NCI-H345 (cell line): ENCODE measurements at places on chromosomes 2 and 18.

- DNase-seq: no peak
These were observed 327.1 kb upstream of the RBMS1 start for GRCh38 chr2:160820691-160821090.

DNA sequence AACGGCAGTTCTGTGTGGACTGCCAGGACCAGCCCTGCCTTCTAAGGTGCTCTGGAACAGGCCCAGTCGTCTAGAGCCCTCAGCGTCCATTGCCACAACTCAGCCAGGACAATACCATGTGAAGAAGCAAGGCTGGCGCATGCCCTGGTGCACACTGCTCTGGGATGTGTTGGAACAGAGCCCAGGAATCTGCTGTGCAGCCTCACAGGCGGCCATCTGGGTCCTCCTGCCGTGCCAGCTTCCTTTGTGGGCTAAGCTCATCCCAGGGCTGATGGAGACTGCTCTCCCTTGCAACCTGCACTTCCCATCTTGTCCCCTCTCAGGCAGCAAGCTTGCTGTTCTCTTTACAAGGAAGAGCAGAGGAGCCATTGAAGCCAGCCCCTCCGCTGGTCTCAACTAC is 246.4 kb upstream of the PXDN start:
- DNase-seq: peak; percentile 80

GRCh38 chr2:25397777-25398176 is 56.1 kb upstream of the DNMT3A start:
- DNase-seq: no peak

- DNase-seq: no peak
These were observed 35.0 kb downstream of the ITGA6 start for GRCh38 chr2:172462373-172462848.

GRCh38 chr2:59770651-59771050 is 782.8 kb downstream of the BCL11A start:
- no peak for DNase-seq

DNA sequence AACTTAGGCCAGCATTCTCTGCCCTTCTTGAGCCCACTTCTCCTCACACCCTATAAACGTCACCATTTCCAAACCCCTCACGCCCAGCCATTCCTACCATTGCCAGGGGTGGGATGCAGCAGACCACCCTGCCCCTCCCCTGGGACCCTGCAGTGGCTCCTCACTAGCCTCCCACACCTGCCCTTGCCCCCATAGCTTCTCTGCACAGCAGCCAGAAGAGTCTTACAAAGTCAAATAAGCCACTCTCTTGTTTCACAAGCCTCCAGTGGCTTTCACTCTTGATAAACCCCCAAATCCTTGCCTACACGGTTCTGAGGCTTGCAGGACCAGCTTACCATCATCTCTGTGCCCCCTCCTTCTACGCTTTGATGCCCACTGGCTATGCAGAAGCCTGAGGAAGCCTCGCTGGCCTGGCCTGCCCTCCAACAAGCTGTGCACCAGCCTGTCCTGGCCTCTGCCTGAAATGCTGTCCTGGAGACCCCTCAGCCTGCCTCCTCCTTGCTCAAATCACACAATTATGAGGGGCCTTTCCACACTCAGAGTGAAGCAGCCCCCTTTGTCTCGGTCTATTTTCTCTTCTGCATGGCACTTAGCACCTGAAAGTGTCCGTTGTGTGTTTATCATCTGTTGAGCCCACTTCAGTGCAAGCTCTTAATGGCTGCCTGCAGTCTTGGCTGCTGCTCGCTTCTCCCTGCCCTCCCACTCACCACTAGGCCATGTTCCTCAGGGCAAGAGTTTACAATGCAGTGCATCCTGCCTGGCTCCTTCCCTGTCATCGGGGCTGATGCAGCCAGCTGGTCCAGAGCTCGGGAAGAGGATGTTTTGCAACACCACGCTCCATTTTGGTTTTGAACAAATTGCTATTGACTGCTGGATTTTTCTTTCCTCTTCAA is 82.6 kb upstream of the RGPD5 start:
- DNase-seq: peak; percentile 14

- DNase-seq: no peak
These were observed 1.6 kb downstream of the WDFY1 start for GRCh38 chr2:223943561-223944008.

DNA sequence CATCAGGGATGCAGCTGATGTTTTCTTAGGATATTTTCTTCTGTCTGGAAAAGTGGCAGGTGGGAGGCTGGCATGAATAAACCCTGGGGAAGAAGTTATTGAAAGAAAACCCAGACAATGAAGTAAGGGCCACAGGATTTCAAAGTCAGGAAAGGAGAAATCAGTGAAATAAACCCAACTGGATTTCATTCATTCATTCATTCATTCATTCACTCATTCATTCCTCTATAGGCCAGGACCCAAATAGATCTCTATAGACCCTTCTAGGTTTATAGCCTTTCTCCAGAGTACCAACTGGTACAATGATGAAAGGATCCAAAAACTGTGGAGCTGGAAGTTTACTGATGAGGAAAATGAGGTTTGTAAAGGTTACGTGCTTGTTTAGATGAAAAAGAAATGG is 67.3 kb upstream of the DNMT3A start:
- no peak for DNase-seq

GRCh38 chr18:55422456-55423180 is 165.4 kb downstream of the TCF4 start:
- no peak for DNase-seq

DNA sequence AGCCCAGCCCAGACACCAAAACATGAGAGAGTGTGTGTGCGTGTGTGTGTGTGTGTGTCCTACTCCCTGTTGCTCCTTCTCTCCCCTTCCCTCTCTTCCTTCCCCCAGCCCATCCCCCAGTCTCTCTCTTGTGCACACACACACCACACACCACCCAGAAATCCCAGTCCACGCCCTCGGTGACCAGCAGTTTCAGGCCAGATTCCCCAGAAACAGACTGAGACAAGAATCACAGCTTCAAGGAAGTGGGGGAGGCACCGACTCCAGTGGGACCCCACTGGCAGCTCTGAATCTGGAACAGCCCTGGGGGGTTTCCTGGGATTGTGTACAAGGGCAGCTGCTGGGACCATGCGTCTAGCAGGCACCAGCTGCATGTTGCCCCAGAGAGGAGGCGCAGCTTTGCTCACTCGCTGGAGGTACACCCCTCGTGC is 113.5 kb downstream of the NDUFA10 start:
- no peak for DNase-seq

GRCh38 chr2:135615404-135615803 is 84.1 kb downstream of the R3HDM1 start:
- DNase-seq: no peak

DNA sequence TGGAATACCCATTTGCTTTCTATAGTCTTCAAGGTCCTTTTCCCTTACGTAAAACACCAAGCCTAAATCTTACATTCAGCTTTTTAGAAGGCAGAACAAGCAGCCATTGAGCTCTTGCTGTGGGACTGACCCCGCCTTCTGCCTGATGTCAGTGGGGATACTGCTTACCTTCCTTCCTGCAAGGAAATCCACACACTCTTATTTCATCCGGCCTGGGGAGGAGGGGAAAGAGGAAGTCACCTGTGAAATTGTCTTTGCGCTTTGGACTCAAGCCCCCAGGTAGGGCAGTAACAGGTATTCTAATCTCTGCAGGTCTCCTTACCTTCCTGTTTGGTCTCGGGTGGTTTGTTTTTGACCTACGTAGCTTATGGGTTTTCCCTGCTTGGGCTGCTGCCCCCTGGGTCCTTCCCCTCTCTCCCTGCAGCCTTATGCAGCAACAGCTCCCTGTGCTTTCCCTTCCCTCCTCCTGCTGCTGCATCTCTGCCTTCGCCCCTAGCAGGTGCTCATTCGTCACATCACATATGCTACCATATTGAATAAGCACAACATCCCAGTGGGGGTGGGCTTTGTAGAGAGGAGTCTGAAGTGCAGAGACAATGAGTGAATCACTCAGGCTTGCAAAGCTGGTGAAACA is 402.5 kb upstream of the TRIB2 start:
- peak; percentile 87 for DNase-seq

- DNase-seq: no peak
These were observed 110.9 kb upstream of the MSTN start for GRCh38 chr2:190173392-190173791.

- DNase-seq: no peak
These were observed 43.1 kb upstream of the ATP8B1 start for GRCh38 chr18:57846258-57846657.

DNA sequence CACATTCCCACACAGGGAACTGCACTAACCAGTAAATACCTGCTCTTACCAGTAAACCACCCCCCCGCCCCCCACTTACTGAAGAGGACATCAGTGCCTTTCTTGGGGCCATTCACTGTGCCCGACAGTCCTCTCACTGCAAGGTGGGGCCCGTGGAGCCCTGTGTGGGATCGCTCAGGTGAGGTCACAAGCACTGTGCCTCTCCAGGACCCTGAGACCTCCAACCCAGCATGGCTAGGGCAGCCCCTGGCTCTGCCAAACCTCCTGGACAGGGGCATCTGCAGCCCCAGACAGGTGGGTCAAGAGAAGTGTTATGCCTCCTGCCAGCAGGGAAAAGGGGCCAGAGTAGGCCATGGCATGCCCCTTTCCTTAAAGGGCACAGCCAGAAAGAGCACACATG is 6.7 kb upstream of the NEURL3 start:
- no peak for DNase-seq

- no peak for DNase-seq
These were observed 16.9 kb downstream of the HS1BP3 start for GRCh38 chr2:20633794-20634506.

- DNase-seq: no peak
These were observed 91.7 kb upstream of the LCLAT1 start for GRCh38 chr2:30355306-30355705.

DNA sequence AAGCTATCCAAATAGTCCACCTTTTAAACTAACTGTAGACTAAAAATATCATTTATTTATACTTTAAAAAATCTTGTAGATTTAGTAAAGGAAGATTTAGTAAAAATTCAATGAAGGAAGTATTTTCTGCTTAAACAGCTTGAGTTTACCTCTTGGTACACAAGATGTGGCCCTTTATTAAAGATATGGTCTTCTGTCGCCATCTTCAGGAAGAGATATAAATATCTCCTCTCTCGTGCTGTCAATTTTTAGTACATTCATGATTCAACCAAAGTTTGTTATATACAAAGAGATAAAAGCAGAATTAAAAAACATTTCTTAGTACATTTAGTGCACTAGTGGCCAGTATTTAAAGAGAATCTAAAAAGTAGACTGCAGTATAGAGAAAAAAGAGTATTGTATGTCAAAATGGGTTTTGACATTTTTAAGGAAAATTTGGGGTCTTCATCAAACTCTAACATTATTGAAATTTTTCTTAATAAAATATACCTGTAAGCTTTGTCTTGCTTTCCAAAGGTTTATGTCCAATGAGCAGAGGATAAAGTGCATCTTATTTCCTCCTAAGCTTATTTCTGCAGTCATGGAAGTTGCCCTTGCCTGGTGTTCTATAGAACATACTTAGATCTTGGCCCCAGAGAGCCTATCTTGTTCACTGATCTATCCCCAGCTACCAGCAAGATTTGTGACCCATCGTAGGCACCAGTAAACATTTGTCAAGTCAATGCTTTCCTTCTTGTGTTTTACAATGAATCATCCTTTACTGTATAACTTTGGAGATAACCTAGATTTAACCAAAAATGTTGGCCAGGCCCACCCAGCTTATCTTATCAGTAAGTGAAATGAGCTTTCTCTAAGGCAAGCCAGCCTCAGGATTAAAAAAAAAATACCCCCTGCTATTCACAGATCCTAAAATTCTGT is 18.5 kb upstream of the EML6 start:
- peak; percentile 65 for DNase-seq

- DNase-seq: no peak
These were observed 56.5 kb downstream of the SLC4A5 start for GRCh38 chr2:74286725-74287124.

DNA sequence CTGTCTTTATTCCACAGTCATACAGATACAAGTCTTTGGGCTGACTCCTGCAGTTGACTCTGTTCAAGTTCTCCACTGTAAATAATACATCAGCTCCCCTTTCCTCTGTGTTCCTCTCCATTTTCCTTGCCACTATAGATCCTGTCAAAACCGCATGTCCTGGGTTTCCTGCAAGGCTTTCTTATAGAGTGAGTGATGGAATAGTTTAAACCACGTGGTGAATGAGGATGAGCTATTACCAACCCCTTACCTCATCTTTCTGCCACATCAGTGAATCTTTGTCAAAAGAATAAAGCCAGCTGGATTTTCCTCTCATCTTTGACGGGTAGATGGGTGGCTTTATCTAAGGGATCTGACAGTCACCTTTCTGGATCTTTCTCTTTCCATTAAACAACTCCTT is 3.9 kb upstream of the GALNT14 start:
- no peak for DNase-seq

DNA sequence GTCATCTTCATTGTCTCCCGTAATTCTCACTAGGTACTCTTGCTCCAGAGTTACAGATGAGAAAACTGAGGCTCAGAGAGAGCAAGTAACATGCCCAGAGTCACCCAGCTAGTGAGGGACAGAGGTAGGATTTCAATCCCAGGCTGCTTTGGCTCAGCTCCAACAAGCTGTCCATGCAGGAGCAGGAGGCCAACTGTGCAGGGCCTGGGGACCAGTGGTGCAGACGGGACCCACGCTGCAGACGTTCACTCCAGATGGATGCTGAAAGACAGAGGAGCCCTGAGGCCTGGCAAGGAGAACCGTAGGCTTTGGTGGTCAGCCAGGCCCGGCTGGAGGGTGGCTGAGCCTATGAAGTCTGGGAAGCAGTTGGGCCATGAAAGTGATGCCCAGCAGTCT is 102.6 kb downstream of the MCFD2 start:
- no peak for DNase-seq

GRCh38 chr18:8631265-8631664 is 22.0 kb downstream of the RAB12 start:
- DNase-seq: no peak

DNA sequence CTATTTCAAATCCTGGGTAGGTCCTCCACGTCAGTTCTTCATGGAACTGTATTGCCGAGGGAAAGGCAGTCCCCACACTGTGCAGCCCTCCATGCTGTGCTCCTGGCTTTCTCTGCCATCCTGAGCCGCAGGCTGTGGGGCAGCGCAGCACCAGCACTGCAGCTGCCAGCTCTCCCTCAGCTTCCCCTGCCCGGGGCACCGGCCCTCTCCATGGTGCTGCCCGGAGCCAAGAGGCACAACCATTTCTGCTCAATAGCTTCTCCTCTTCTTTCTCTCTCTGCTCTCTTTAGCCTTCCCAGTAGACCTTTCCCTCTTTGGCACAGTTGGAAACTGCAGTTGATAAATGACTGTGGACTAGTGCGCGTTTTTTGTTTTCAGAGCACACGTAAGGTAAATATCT is 12.1 kb downstream of the ANKRD23 start:
- no peak for DNase-seq

GRCh38 chr2:11574176-11575046 is 40.6 kb downstream of the GREB1 start:
- DNase-seq: no peak

- no peak for DNase-seq
These were observed 25.7 kb downstream of the SULT1C4 start for GRCh38 chr2:108403494-108403893.

DNA sequence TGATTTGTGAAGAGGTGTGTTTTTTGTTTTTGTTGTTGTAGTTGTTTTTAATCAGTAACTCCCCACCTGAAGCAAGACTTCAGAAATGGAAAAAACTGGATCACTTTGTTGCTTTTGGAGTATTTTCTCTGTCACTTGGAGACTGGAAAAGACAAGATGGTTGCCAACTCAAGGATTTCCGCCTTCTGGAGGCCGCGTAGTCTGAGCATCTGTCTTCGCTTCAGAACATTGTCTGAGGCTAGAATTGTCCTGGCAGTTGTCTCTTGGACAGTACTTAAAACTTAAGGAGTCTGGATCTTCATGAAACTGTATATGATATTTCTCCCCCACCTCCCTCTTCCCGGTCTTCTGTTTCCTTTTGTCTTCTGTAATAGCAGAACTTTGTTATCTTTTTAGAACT is 67.7 kb downstream of the ARHGAP28 start:
- no peak for DNase-seq

GRCh38 chr2:28216331-28216730 is 176.3 kb upstream of the FOSL2 start:
- no peak for DNase-seq
